ENCODE measurements at places on chromosomes 12 and 14.

GRCh38 chr12:127044836-127045235, 1222.1 kb upstream of the TMEM132C start:
- no peak for DNase-seq

GRCh38 chr12:54261815-54262402, 18.0 kb downstream of the CBX5 start:
- no peak for DNase-seq

DNA sequence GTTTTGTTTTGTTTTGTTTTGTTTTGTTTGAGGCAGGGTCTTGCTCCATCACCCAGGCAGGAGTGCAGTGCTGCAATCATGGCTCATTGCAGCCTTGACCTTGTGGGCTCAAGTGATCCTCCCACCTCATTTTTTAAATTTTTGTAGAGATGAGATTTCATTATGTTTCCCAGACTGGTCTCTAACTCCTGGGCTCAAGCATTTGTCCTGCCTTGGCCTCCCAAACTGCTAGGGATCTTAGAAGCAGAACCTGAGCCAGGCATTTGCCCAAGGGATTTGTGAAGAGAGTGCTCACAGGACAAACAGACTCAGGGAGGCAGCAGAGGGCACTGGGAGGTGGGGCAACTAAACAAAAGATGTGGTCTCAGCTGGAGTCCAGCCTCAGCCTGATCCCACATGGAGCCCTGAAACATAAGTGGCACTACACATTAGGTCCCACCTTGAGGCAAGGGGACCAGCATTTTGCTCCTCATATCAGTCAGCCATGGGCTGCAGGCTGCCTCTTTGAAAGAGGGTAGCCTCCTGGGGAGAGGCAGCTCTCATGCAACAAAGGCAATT, 86.2 kb upstream of the CMKLR1 start:
- no peak for DNase-seq

GRCh38 chr12:26226122-26226521, 30.7 kb downstream of the SSPN start:
- DNase-seq = no peak

GRCh38 chr12:14068961-14069360, 87.6 kb upstream of the GRIN2B start:
- DNase-seq = no peak

DNA sequence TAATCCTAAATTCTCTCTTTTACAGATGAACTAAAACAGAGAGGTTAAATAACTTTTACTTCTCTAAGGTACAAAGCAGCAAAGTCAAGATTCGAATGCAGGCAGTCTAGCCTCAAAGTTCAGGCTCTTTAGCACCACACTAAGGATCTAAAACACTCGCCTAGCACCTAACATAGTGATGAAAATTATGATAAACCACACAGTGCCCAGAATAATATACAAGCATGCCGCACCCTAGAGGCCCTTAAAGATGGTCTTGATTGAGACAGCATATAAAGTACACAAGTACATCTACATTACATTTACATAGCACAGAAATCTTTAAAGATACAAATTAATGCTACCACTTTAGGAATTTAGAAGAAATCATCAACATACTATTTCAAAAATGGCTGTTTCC, 207.0 kb downstream of the MED13L start:
- no peak for DNase-seq

GRCh38 chr12:132731574-132731973, 20.9 kb downstream of the PGAM5 start:
- no peak for DNase-seq

- DNase-seq = no peak
These were observed 11.3 kb downstream of the CACNA1C start for GRCh38 chr12:2064071-2064507.

- DNase-seq = no peak
These were observed 99.1 kb upstream of the SLCO1C1 start for GRCh38 chr12:20596061-20596460.

DNA sequence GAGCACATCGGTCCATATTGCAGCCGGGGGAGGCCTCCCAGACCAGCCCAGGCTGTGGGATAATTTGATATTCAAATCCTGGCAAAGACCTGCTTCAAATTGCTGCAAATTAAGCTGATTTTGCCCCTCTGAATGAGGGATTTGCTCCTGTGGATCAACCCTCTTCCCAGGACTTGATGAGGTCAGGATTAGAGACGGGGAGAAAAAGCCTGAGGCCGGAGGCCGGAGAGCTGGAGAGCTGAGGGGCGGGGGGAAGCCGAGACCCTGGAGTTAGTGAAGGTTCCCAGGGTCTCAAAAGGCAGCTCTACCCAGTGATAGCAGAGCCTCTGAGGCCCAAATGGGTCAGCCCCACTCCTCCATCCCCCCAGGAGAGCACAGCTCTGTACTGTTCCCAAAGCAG, 17.5 kb upstream of the VSX2 start:
- DNase-seq = no peak

DNA sequence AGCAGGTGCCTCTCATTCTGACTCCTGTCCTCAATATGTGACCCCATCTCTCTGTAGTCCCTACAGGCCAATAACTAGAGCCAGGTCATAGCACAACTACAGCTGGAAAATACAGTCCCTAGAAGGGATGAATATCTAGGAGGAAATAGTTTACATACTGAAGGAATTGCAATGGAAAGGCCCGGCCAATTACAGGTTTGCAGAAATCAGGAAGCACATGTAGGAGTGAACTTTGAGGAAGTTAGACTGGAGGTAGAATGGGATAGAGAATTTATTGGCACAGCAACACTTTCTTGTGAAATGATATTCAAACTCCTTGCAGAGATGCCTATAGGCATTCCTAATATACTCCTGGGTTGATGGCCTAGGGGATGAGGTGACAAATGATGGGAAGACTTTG, 257.3 kb downstream of the GRIN2B start:
- no peak for DNase-seq
